ENCODE measurements at places on chromosomes 11 and 22.
A peak's percentile ranks its signal among the peaks of the same experiment; 100 is the strongest.

GRCh38 chr22:32622744-32623110 lies 148.1 kb downstream of the FBXO7 start:
- DNase-seq: no peak

DNA sequence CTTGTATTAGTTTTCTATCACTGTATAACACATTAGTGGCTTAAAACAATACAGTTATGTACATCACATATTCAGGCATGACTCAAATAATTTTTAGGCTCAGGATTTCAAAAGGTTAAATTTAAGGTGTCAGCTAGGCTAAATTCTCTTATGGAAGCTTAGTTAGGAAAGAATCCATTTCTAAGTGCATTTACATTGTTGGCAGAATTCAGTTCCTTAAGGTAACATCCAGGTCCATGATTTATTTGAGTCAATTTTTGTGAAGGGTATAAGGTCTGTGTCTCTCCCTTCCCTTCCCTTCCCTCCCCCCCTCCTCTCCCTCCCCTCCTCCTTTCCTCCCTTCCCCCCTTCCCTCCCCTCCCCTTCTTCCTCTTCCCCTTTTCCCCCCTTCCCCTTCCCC lies 399.0 kb upstream of the CNTN5 start:
- DNase-seq: no peak

DNA sequence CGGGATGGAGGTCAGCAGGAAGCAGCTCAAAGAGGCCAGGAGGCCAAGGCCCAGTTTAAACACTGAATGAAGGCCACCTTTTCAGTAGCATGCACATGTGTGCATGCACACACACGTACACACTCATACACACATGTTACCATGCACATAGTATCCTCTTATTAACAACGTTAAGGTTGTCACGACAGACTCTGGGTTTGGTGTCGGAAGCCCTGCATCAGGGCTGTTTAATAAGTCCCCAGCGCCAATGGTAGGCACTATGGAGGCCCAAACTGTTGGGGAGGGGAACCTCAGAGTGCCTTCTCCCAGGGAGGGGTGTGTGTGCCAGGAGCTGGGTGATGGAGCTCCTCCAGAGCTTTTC lies 39.5 kb upstream of the ADA2 start:
- DNase-seq: no peak

GRCh38 chr22:36300396-36301212 lies 47.7 kb downstream of the APOL1 start:
- no peak for DNase-seq

DNA sequence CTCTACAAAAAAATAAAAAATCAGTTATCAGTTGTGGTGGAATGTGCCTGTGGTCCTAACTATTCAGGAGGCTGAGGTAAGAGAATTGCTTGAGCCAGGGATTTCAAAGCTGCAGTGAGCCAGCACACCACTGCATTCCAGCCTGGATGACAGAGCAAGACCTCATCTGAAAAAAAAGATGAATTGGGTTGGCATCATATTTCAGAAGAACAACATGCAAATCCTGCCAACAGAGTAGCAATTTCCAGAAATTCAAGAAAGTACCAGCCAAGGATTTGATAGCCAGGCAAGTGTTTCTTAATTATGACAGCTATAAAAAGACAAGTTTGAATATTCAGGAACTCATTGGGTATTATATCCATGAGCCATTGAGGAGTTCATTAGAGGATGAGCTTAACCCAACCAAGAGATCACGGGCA lies 75.2 kb downstream of the USP47 start:
- peak; percentile 81 for DNase-seq

GRCh38 chr11:121762820-121763219 lies 310.1 kb upstream of the SORL1-AS1 start:
- DNase-seq: peak; percentile 32

- peak; percentile 83 for DNase-seq
Observed at GRCh38 chr11:3037040-3037944, 19.9 kb downstream of the CARS1 start.

GRCh38 chr11:104003491-104003890 lies 32.9 kb upstream of the DDI1 start:
- no peak for DNase-seq

DNA sequence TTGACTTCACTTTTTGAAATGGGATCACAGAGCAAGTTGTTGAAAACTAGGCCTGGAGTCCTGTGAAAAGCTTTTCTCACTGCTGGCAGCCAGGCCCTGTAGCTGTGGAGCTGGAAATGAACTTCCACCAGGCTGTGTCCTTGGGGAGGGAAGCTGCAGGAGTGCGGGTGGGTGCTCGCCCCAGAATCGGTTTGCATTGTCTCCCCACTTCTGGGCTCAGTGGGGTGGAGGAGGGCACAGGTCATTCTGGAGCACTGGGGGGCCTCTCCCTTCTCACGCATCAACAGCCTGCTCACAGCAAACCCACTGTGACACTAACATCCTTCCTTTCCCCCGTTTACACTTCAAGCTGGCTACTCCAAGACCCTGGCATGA lies 15.2 kb downstream of the GLB1L2 start:
- no peak for DNase-seq

DNA sequence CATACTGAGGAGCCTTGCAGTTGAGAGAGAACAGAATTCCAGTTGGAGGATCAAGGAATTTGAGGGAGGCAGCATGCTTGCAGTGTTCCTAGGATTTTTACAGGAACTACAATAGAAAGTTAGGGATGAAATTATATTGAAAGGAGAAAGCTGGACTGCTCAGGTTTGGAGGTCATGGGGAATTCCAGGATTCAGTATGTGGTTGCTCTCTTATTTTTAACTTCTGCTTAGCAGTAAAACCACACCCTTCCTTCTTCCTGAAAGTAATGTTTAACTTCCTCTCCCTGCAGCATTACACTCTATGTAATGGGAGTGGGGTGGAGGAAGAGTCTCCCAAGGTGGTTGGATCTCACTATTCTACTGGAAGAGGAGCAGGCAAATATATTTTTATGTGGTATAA lies 31.3 kb downstream of the CTNND1 start:
- no peak for DNase-seq

- peak; percentile 51 for DNase-seq
Observed at GRCh38 chr11:123580557-123581275, 73.7 kb downstream of the SCN3B start.

GRCh38 chr11:71456294-71456693 lies 3.3 kb downstream of the NADSYN1 start:
- no peak for DNase-seq

DNA sequence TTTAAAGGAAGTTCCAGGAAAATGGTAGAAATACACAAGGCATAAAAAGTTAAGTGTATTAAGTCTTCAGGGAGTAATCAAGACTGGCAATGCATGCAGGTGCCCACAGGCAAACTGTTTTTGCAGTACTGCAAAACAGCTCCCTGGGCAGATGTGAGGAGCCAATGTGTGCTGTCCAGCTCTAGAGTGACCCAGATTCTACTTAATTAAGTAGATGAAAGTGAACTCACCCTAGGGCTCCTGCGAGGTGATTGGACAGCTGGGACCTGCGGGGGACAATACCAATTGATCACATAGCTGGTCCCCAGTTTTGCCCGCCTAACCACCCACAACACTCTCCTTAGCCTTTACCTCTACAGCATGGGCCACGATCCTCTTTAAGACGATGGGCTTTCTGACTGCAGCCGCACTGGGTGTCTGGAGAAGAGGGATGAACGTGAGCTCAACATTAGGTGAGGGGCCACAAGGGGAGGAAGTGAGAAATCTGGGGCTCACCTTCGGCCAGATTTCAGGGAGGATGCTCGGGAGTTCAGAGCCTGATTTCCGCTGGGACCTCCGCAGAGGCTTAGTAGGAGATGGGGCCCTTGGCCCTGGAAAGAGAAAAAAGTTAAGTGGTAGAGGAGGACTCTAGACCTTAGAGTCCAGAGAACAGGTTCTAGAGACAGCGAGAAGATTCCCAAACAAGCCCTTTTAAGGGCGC lies 556 bp downstream of the CDCA5 start:
- no peak for DNase-seq

- DNase-seq: peak; percentile 39
Observed at GRCh38 chr11:102276362-102276761, 40.9 kb upstream of the BIRC3 start.

- DNase-seq: no peak
Observed at GRCh38 chr11:86314636-86315035, 12.6 kb downstream of the HIKESHI start.

GRCh38 chr11:58905011-58905720 lies 34.1 kb upstream of the GLYATL1 start:
- DNase-seq: peak; percentile 14

All from myocyte (in vitro differentiated cells).